ENCODE measurements at places on chromosomes 1 and 21. TPM values are rescaled to one million over a fixed set of nuclear protein-coding genes. Genes with fewer than 3 reads are reported as not detected.

Gene PLEKHA6
- 94.9 TPM for total RNA-seq

Gene PTPN14
- total RNA-seq: 72.4 TPM

Gene CDK18
- total RNA-seq: 42.1 TPM

Gene TAL1
- total RNA-seq: not detected

GRCh38 chr1:223337174-223337869, 26.7 kb downstream of the SUSD4 start:
- DNase-seq: no peak

DNA sequence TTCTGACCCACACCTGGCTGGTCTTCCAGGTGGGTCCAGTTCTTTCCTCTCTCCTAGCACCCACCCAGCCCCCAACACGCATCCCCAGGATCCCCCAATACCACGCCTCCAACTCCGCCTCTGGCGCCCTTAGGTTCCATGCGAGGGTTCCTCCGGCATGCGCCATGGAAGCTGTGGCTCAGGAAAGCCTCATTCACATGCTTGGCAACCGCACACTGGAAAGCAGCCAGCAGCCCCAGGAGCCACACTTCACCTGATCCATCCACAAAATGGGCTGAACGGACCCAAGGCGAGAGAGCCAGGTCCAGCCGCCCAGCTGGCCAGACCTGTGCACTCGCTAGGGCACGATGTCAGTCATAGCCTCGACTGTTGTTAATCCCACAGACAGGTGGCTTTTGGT, 161.2 kb downstream of the PSMG1 start:
- no peak for DNase-seq

DNA sequence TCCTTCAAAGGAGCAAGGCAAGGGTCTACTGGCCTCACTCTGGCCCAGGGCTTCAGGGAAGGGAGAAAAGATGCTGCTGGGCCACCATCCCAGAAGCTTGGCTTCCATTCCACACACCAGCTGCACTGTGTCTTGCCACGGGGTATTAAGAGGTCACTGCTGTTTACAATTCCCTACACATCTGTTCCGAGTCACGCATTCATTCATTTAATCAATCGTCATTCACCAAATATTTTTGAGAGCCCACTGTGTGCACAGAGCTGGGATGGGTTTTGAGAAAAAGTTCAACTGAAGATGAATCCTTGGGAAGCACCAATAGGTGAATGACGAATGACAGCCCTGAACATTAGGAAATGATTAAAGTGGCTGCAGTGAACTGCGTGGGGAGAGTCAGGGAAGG, 101.7 kb downstream of the NAV1 start:
- DNase-seq: no peak

DNA sequence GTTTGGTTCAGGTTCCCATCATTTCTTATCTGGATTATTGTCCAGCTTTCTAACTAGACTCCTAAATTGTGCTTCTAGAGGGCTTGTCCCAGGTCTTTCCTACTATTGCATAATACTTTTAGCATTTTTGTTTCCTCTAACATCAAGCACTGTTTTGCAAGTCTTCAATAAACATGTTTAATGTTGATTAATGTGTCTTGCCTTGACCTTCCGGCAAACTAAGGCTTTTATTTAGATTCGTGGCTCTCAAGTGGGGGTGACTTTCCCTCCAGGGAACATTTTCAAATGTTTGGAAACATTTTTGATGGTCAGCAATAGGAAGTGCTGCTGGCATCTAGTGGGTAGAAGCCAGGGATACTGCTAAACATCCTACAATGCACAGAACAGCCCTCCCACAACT, 90.7 kb downstream of the RPE65 start:
- DNase-seq: no peak

GRCh38 chr1:182389619-182390047, 2.0 kb downstream of the GLUL start:
- no peak for DNase-seq

DNA sequence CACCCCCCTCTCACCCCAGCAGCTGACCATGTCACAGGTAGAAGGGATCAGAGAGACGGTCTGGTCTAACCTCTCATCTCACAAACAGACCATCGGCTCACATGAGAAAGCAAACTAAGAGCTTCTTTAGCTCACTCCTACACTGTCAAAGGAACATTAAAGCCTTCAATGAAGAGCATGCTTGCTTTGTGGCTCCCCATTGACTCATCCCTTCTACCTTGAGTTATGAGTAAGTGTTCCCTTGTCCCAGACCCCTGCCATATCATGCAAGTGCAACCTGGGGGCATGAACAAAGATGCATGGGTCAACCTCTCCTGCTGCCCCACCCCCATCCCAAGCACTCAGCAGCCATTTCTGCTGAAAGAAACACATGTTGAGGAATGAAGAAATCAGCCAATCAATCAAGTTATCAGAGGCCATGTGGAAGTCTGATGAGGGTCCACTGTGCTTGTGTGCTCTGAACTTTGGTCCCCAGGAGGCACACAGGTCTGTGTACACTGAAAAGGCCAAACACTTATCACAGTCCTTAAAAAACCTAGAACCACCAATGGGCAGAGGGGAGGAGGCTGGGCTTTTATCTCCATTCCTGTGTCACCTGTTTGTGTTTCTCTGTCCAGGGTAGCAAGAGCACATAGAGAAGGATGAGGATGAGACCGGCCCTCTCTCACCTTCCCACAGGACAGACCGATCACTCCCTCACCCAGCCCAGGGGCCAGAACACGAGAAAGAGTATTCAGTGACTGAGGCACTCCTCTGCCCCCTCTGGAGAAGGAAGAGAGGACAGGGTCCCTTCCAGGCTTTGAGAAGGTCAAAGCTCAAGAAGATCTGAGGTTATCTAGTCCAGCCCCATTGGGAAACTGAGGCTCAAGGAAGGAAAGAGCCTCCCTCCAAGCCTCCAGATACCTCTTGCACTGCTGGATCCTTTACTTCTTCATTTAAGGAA, 9.5 kb downstream of the ETNK2 start:
- DNase-seq: no peak

Measured in Calu3 (cell line).